EH (cell line): ENCODE measurements at places on chromosomes 16 and 17.

GRCh38 chr16:7532534-7532933, 199.9 kb downstream of the RBFOX1 start:
- no peak for DNase-seq

- DNase-seq: no peak
These were observed 4.6 kb downstream of the IGFBP4 start for GRCh38 chr17:40447806-40448205.

- DNase-seq: peak; percentile 15
These were observed 339.8 kb upstream of the SALL1 start for GRCh38 chr16:51490866-51491265.

GRCh38 chr17:40150276-40150675, 9.9 kb downstream of the CASC3 start:
- no peak for DNase-seq

GRCh38 chr17:59254742-59255141, 34.4 kb downstream of the GDPD1 start:
- no peak for DNase-seq

DNA sequence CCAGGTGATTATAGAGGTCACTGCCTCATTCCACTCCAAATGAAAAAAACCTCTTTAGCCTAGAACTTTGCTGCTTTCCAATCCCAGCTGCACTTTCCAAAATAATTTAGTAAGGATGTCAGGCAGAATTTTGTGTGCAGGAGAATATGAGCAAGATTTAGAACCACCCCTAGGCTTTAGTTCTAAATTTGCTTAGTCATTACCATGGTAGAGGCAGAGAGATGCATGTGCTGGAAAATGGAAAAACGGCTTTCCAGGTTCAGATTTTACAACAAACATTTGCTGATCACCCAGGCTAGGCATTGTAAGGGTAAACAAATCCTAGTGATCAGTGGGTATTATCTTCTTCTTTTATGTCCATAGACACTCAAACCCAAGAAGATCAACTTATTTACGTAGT, 6.3 kb downstream of the KRT26 start:
- no peak for DNase-seq

GRCh38 chr17:59287891-59288290, 43.6 kb upstream of the YPEL2 start:
- no peak for DNase-seq

- no peak for DNase-seq
These were observed 14.9 kb downstream of the ITPRIPL2 start for GRCh38 chr16:19128454-19129200.

DNA sequence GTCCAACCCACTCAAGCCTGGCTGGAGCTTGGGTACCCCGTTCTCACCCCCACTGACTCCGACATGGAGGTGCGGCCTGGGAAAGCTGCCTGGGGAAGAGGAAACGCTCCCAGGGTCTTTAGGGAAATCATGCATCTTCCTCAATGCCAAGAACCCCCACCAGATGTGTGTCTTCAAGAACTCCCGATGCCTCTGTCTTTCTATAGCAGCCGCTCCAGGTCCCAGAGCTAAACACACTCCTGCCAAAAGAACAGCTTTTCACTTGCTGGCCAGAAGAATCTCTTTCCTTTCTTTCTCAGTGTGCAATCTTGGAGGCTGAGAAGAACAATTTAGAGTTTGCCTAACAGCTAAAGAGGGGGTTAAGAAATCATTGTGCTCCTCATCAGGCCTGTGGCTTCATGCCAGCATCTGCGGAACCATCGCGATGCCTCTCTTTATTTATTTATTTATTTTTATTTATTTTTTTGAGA, 41.1 kb upstream of the MTSS2 start:
- DNase-seq: no peak

DNA sequence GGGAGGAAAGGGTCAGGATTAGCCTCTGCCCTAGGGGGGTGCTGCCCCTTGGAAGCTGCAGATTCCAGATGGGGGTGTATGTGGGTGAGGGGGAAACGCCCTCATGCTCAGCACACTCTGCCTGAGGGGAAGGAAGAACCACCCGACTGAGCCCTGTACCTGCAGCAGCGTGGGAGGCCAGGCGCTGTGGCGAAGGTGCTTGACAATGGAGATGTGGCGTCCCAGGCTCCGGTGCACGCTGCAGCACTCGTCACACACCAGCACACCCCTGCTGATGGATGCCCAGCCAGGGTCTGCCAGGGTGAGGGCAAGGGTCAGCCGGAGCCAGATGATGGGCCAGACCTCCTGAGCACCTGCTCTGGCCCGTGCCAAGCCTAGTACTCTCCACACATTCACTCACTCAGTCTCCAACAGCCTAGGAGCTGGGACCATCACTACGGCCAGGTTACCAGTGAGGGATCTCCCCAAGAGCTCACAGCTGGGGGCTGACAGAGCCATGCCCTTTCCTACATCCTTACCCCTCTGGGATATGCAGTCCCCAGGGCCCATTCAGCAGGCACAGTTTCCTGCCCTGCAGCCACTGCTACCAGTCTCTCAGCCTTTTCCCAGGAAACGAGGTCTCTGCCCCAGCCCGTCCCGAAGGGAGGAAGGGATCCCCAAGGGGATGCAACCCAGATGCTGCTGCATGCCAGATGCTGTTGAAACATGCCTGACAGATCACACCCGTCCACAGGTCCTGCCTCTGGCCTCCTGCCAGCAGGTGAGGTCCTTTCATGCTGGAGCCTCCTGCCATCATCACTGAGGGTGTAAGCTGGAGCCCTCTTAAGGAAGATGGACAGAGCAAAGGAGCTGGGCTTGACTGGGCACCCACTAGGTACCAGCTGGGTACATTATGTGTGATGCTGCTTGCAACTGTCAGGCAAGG, 5.9 kb downstream of the GIT1 start:
- DNase-seq: no peak

GRCh38 chr17:34375426-34375997, 12.5 kb upstream of the CCL1 start:
- DNase-seq: no peak

DNA sequence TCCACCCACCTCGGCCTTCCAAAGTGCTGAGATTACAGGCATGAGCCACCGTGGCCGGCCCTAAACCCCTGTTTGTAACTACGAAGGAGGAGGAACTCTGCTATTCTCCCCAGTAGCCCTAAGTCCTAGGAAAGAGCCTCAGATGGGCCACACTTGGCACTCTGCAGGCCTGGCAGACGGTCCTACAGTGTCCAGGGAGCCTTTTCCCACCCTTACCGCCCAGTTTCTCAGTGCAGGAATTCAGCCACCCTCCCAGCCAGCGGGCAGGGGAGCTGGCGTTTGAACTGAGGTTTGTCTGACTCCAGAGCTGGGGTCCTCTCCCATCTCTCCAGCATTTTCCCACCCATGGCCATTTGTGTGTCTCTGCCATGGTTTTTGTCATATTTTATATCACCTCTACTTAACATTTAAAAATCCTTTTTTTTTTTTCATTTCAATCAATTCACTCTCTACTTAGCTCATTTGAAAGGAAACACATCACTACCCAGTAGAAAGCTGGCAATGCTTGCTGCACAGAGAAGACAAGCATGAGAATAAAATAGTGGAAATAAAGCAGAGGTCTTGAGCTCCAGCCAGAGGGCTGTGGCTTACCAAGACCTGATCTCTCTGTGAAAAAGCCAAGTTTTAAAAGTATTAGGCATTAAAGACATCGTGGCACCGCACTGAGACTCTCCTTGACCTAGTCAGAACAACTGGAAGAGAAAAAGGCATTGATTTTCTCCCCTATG, 34.9 kb downstream of the BCO1 start:
- no peak for DNase-seq

GRCh38 chr17:40072040-40072734, 9.4 kb downstream of the THRA start:
- DNase-seq: peak; percentile 50
